ENCODE measurements at places on chromosomes 2 and 18.

- no peak for DNase-seq
Measured at GRCh38 chr2:236823041-236823629, 253.5 kb downstream of the ACKR3 start.

DNA sequence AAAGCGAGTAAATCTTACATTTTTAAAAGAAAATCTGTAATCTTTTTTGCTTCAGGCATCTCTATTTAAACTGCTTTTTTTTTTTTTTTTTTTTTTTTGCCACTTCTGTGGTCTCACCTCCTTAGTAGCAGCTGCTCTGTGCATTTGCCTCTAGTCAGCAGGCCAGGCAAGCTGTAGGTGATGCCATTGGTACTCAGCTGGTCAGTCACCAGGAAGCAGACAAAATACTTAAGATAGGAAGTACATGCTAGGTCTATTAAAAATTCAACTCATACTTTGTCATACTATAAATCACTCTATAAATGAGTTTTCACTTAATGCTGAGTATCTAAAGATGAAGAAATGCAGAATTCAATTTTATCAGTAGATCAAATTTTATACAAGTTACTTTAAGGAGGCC lies 83.7 kb downstream of the KYNU start:
- DNase-seq = no peak

- DNase-seq = no peak
Measured at GRCh38 chr2:82120115-82120514, 1815.6 kb upstream of the LRRTM1 start.

GRCh38 chr2:68726100-68726499 lies 8.5 kb upstream of the ARHGAP25 start:
- no peak for DNase-seq

GRCh38 chr2:85741211-85741832 lies 12.5 kb upstream of the ATOH8 start:
- no peak for DNase-seq

DNA sequence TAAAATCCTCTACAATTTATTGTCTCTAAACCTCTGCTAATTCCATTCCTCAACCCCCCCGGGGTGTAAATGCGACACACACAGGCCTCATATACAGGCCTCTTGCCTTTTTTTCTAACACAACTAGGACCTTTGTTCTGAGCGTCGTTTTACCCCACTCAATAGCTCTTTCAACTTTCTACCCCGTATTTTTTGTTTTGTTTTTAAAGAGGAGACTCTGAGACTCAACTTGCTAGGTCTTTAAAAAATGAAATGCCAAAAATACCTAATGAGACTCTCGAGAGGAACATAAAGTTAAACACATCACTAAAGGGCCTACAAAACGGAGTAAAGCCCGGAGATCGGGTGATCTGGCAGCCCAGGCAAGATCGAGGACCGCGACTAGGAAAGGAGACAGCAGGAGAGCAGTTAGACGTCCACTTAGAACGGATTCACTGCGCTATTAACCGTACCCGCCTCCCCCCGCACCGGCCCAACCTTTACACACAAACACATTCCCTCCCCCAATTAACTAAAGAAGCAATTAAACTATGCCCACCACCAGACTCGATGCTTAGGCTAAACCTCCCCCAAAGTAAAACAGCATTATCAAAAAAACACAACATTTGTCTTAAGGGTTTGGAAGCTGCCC lies 1.7 kb downstream of the TRIP12 start:
- DNase-seq = no peak

DNA sequence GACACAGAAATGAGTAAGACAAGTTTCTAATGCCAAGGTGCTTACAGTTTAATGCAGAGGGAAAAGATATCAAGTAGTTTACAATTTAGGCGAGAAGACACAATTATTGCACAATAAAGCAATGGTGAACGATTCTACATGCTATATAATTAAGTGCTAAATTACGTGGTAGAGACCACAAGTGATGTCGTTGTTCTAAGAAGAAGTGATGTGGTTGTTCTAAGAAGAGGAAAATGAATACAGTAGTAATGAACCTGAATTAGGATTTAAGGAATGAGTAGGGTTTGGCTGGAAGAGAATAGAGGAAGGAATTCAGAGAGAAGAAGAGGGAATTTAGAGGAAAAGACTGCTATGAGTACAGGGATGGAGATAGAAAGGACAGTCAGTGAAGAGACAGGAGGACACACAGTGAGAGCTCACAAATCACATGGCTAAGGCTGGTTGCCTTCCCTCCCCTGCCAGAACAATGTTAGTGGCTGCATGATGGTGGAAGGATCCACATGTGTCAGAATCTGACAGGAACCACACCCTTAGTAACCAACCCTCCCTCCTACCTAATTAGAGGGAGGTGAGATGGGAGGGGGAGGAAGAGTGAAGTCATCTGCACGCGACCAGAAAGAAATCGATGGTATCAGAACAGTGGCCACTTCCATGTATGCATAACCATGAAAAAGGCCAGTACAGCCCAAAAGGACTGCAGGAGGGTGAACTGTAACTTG lies 44.7 kb downstream of the M1AP start:
- DNase-seq = no peak

- DNase-seq = no peak
Measured at GRCh38 chr2:125979886-125980285, 676.1 kb upstream of the GYPC start.

DNA sequence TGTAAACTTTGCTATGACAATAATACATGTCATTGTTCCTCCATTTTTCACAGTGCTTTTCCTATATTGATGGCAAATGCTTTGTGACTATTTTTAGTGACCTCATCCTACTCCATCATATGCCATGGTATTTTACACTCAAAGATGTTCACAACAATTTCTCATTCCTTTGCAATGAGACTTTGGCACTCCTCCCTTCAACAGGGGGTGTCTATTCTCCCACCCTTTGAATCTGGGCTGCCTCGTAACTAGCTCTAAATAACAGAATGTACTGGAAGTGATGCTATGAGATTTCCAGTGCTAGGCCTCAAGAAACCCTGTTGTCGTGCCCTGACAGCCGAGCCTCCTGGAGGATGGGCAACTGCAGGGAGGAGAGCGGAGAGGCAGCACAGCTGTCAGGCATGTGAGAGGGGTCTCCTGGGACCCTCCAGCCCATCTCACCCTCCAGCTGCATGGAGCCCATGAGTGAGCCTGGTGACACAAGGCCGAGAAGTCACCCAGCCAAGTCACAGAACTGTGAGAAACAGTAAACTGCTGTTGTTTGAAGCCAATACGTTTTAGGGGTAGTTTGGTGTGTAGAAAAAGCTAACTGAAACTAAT lies 103.1 kb upstream of the APCDD1 start:
- no peak for DNase-seq

GRCh38 chr2:45653122-45653913 lies 1.8 kb downstream of the PRKCE start:
- no peak for DNase-seq

- peak; percentile 29 for DNase-seq
Measured at GRCh38 chr18:53698907-53699306, 525.6 kb downstream of the MBD2 start.

GRCh38 chr2:142131010-142131669 lies at the start of gene LRP1B:
TSS of gene LRP1B (minus strand) at chr2:142131016. CDS start at chr2:142130729, 287 bp downstream.
- peak; percentile 7 for DNase-seq
